NCI-H1417 treated with DMSO at 0.1 percent for 48 hours (cell line): ENCODE measurements at places on chromosomes 7 and 10.
A peak's percentile ranks its signal among the peaks of the same experiment; 100 is the strongest.

DNA sequence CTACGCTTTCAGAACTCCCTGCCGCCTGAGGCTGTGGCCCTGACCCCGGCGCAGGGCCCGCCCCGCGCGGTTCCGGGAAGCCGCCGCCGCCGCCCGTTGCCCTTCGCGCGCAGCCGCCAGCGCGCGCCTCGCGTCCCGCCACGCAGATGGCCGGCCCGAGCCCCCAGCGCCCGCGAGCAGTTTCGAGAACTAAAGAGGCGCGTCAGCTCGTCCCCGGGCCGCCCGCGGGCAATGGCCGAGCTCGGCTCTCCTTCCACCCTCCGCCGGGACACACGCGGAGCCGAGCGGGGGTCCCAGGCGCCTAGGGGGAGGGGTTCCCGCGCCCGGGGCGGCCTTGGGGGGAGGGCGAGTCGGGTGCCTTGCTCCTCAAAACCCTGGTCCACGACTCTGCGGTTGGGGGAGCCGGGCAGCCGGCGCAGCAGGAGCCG is 1.8 kb downstream of the HNRNPF start:
- DNase-seq, result no peak

GRCh38 chr10:30863516-30864210 is 168.0 kb downstream of the ZNF438 start:
- no peak for DNase-seq

DNA sequence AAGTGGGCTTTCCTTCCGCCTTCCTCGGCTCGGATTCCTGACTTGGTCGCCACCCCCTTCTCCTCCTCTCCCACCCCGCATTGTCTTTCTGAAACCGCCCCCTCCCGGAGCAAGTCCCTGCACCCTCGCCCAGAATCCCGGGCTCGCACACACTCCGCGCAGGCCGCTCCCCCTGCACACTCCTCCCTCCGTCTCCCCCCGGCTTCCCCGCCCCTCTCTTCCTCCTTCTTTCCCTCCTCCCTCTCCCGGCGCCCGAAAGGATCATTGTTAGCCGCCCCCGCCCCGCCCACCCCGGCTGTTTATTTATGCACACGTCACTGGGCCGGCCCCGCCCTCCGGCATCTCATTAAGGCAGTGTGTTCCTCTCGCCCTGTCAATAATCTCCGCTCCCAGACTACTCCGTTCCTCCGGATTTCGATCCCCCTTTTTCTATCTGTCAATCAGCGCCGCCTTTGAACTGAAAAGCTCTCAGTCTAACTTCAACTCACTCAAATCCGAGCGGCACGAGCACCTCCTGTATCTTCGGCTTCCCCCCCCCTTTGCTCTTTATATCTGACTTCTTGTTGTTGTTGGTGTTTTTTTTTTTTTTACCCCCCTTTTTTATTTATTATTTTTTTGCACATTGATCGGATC is at the start of gene TCF7L2:
Gene TCF7L2, plus strand, starts transcription at position 373 of the 633 bp plus-strand sequence. CDS start 510 bp downstream, outside the sequence.
- DNase-seq, result peak; percentile 17

- DNase-seq, result no peak
These were observed 460 bp downstream of the ANXA11 start for GRCh38 chr10:80204677-80205476.

DNA sequence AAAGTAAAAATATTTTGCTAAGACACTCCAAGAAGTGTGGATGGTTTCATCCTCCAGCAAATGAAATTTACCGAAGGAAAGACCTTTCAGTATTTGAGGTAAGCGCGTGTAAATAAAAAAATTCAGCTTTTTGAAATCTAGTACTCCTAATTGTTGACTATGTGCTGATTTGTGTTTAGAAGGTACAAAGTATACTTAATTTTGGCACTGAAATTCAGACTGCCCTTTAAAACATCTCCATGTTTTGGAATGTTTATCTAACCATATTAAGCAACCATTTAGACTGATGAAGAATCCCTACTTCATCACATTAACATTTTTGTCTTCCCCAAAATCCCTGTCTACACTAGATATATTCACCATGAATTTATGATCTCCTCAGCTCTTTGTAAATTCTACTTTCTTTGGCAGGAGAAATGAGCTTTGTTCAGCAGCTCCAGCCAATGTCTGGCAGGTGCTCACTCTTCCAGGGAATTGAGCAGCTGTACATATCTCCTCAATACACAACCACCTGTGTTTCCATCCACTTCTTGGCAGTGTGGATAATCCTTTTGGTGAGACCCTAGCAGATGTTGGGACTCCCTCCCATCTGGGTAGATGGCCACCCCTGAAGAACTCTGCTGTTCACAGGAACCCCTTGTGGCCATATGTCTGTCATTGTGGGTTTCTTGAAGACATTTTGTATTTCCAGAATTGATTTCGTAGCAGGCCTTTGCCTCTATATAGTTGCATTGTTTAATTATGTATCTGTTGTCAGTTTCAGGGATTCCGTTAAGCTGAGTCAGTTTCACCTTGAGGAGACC is 129.4 kb upstream of the SAMD8 start:
- DNase-seq, result no peak

DNA sequence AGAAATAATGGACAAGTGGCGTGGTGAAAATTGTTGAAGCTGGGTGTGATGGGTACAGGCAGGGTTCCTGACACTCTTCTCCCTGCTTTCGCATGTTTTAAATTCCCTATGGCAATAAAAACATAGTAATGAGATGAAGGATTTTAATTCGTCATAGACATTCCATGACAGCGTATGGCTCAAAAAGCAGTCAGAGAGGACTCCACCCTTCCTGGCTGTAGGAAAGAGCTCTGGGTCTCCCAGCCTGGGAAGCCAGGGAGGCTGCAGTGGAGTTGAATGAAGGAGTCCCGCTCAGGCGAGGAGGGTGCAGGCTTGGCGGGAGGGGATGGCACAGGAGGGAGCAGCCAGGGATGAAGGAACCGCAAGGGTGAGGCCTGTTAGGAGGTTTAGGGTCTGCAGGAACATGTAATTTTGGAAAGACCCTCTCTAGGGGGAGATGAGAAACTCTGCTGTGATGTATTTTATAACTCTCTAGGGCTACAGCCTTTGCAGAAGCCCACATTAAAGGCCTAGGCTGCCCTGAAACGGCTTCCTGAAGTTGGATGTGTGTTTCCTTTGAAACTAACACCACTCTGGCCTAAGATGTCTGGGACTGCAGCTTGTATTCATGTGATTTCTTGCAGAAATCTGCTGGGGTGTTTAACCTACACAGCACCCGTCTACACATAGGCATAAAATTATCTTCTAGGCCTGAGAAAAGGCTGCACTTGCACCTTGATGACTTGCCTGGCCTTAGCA is 7.6 kb upstream of the LARP4B start:
- DNase-seq, result no peak

DNA sequence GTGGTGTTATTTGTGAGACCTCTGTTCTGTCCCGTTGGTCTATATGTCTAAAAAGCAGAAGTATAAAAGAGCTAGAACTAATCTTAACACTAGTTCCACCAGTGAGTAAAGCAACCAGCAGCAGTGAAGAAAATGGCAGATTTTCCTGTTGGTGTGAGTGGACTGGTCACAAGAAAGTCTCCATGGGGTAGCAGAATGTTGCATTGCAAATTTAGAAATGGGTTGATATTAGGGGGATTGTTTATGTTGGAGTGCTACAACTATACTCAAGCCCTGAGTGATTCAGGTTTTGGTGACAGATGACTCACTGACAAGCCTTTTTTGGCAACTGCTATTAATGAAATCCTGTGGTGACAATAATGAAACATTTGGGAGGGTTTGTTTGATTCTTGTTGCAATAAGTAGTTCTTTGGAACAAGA is 5.6 kb downstream of the AVL9 start:
- no peak for DNase-seq
